Mononuclear cell (primary cell): ENCODE measurements at places on chromosomes 5 and 9. TPM values are rescaled to one million over a fixed set of nuclear protein-coding genes. Genes with fewer than 3 reads are reported as not detected.

Gene TTC23L
- 0.10 TPM for total RNA-seq

Gene CMBL
- 0.10 TPM for total RNA-seq

Gene GHR
- total RNA-seq = not detected

Gene RASEF
- under 0.01 TPM for total RNA-seq

Gene GCNT1
- total RNA-seq = 1.9 TPM

Gene PLCXD3
- total RNA-seq = under 0.01 TPM

Gene LOX
- 0.42 TPM for total RNA-seq

Gene TTLL11
- total RNA-seq = 1.0 TPM

Gene C5orf34
- 1.9 TPM for total RNA-seq

Gene CDH6
- total RNA-seq = not detected

Gene ROR2
- total RNA-seq = not detected

Gene PDE6A
- not detected for total RNA-seq

Gene TNFSF15
- 2.9 TPM for total RNA-seq

Gene PHPT1
- 14.0 TPM for total RNA-seq

Gene RGMB
- 21.3 TPM for total RNA-seq

Gene PPIC
- not detected for total RNA-seq

Gene PCDHB14
- total RNA-seq = not detected

Gene GABRA1
- total RNA-seq = not detected

Gene SV2C
- total RNA-seq = under 0.01 TPM

Gene RAB3C
- under 0.01 TPM for total RNA-seq

Gene ZNF622
- 53.6 TPM for total RNA-seq

Gene NAIP
- total RNA-seq = 18.8 TPM

Gene OR13C5
- not detected for total RNA-seq

Gene ELAVL2
- not detected for total RNA-seq

Gene SPAAR
- total RNA-seq = not detected

Gene GADD45G
- 1.8 TPM for total RNA-seq

Gene ISL1
- not detected for total RNA-seq

Gene SLC25A2
- 0.73 TPM for total RNA-seq
